ENCODE measurements at places on chromosomes 7 and 10.

DNA sequence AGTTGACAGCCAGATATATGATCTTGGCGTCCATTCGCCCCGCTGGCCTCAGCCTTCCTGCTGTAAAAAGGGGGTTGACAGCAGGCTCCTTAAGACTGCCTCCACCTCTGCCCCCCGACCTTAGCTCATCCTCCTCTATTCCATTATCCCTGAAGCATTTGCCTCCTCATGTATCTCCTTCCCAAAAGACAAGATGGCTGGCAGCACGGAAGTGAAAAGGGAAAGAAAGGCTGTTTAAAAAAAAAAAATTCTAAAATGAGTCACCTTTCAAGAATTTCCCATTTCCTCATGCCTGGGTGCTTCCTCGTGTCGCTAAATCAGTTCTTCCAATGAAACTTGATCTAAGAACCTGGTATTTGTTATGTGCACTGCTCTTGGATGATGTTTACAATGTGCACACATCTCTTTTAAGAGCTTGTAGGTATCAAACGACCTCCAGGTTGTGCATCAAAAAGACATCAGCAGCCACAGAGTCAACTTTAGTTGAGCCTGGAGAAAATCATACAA lies 1.7 kb downstream of the SCRN1 start:
- DNase-seq = no peak

DNA sequence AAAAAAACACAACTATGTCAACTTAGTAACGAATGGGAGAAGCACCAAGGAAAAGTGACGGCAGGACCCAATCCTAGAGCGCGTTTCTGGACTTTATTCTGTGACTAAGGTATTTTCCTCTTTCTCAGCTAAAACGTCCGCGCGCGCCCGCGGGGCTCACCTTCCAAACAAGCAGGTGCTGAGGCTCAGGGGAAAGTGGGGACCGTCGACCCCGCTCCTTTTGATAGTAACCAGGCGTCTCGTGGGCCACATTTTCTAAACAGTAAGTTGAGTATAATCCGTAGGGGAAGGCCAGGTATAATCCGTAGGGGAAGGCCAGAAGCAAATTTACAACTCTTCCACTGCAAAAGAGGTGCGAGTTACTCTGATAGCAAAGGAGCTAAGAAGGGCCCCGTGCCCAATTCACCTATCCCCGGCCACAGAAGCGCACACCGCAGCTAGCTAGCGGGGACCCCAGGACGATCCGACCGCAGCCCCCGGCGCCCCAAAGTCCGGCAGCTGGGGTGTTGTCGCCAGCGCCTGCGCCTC lies 743 bp downstream of the MKI67 start:
- no peak for DNase-seq

DNA sequence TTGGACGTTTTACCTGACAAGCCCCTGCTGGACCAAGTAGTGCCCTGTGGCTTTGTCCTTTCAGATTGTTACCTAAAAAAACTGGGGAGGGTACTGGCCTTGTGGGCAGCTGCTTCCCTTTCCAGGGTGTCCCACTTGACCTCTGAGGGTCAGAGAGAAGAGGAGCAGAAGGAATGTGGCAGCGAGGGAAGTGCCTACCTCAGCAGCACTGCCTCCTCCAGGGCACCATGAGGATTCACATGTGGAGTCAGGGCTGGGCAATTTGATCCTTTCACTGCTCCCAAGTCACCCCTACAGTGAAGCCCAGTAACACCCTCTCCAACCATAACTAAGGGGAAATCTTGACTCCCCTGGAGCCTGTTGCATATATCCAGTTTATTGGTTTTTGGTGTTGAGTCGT lies 64.6 kb downstream of the ITGB1 start:
- no peak for DNase-seq

DNA sequence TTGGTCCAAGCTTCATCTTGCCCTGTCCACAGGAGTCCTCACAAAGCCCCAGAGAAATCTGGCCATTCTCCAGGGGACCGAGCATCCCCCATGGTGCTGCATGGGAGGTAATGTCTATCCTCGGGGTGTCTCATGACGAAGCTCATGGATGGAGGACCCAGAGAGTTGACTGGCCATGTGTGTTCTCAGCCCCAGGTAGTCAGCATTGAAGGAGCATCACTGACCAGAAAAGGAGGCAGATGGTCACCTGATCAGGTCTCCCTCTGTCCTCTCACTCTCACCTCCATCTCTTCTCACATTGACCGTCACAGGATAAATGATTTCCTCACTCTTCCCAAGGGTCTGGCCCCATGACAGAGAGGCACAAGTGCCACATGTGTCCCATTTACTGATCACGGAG lies 33.4 kb upstream of the GDF10 start:
- no peak for DNase-seq

- DNase-seq = no peak
Observed at GRCh38 chr10:91590142-91590903, 42.5 kb downstream of the PPP1R3C start.

DNA sequence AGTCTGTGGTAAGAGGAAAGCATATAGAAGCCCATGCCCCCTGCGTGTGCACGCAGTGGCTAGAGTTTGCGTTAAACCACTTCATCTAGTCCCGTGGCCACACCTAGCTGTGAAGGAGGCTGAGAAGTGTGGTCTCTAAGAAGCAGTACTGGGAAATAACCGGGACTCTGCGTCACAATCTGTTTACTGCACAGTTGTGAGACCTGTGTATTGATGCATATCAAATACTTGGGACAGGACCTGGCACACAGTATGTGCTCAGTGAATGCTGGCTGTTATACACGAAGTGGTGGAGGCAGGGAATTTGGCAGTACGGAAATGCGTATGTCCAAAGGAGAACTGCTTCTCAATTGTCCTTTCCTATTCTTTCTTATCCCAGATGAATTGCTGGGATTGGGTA lies 149.5 kb downstream of the ARHGAP21 start:
- no peak for DNase-seq

- no peak for DNase-seq
Observed at GRCh38 chr7:101216001-101216859, 1.2 kb downstream of the PLOD3 start.

GRCh38 chr10:63466144-63466935 lies 563 bp upstream of the JMJD1C start:
- DNase-seq = peak; percentile 41

DNA sequence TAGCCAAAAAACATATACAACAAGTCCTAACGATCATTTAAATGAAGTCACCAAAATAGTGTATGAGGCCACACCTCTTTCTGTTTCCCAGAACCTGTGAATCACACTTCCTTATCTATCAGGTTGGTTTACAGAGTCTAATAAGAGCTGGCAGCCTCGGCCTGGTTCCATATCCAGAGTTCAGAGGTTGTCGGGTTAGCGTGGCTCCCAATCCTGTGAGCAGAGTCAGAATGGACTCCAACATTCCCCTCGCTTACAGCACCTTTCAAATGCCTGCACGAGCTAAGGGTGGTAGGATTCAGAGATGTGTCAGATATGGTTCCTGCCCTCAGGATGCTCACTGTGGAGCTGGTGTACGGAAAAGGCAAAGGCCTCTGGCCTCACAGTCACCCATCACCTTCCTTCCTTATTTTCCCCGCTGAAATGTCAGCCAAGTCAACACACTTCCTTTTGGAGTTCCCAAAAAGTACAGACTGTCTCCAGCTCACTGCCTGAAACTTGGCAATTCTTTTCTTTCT lies 6.0 kb downstream of the IL15RA start:
- DNase-seq = no peak

DNA sequence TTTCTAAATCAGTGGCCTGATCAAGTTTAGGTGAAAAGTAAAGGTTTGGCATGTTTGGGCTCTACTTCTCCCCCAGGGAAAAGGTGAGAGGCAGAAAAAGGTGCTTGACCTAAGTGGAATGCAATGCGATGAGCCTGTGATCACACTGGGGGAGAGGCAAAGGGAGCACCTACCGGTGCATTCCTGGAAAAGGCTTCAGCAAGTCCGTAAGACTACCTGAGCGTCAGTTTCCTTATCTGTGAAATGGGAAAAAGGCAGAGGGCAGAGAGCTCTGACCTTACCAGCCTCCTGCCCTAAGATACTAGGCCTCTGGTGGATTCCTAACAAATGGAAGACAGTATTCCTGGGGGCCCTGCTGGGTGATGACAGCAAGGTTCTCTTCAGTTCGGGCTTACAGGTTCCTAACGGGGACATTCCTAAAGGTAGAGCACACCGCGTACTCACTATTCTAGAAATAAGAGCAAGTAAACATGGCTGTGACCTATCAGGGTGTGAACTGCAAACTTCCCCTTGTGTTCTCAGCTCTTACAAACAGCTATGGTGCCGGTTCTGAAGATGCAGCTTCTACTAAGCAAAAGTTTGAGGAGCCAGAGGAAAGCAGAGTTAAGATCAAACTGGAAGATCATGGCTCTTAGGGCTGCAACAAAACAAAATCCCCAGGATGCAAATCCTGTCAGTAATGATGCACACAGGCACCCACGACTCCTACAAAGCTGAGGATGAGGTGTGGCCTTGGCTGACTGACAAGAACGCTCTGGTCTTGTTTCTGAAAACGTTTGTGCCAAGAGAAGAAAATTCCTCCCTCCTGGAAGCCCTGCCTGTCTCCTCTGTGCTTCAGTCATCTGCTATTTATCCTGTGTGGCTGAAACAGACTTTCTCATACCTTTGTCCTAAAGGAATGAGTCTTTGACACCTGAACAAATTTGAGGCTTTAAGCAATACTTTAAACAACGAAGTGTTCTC lies 13.3 kb upstream of the ACSL5 start:
- no peak for DNase-seq

- no peak for DNase-seq
Observed at GRCh38 chr10:95478935-95479334, 82.2 kb downstream of the SORBS1 start.

GRCh38 chr7:44184206-44184872 lies 4.9 kb downstream of the GCK start:
- no peak for DNase-seq

DNA sequence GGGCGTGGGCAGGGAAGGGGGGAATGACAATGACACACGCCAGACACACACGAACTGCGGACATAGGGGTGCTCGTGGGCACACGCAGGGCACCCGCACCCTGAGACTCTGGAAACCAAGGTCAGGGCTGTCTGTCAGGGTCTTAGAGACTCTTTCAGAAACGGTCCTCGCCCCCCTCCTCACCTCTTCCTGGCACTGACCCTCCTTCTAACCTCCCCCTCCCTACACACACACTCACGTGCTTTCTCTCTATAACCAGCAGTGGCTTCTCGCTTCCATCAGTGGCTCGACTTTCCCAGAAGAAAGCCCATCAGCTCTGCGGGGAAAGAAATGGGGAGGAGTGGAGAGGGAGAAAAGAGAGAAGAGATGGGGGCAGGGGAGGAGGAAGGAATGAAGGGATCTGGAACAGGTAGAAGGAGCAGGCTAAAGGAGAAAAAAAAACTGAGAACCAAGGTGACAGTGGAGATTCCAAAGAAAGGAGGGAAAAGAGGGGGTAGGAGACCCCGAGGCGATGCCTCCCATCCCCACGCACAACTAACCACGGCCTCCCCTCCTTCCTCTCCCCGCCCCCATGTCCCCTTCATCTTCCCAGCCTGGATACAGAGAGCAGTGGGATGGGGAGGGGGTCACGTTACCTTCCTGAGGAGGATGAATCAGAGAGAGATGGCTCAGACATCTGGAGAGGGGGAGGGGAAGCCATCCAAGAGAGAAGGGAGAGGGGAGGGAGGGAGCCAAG lies 1.7 kb upstream of the VGF start:
- DNase-seq = no peak

GRCh38 chr10:19310066-19310465 lies 261.5 kb downstream of the MALRD1 start:
- no peak for DNase-seq

DNA sequence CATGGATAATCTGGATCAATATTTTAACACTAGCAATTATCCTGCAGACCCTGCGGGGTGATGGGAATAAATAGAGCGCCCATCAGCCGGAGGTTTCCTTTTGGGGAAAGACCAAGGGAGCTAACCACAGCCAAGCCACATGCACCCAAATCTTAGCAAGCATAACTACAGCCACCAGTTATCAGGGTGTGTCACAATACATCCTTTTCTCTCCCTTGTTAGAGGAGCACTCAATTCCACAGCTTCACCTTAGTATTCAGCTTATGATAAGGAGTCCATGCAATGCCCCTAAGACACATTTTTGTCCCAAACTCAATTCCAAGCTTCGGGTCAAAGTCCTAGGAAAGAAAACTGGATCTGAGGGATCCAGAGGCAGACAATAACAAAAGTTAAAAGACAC lies 15.9 kb downstream of the TOMM7 start:
- no peak for DNase-seq

DNA sequence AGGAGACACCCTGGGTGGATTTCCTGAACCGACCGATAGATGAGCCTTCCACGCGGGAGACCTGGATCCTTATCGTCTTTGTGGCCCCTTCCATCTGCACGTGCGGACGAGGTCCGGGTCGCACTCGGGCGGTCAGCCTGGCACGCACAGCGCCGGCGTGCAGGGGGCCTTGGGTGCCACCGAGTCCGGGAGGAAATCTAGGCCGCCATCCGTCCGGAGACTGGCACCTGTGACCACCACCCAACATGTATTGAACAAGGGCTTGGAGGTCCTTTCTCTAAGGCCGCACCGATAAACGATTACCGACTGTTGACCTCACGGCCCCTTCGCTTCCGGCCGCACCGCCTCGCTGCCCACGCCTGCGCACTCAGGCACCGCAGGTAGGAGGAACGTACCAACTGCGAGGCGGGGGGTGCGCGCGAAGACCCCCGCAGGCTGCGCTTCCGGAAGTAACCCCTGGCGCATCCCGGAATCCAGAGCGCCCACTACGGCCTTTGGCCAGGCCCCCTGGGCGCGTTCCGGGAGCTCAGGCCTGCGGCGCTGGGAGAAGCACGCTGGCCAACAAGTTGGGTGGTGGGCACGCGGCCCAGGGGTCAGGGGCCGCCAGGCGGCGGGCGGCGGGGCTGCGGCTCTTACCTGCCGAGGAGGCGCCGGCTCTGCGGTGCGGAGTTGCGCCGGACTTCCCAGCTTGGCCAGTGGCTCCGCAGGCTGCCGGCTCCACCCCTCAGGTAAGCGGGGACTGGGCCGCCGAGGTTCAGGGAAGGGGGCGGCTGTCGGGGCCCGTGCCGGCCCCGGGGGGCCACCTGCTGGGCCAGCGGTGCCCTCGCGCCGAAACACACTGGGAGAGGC lies at the start of the genes ACTR3C and LRRC61:
ACTR3C (minus strand) TSS at position 713 of the 849 bp plus-strand sequence. CDS start 28,249 bp downstream, outside the sequence.
LRRC61 (plus strand) TSS at position 523 of the 849 bp plus-strand sequence. CDS start 13,507 bp downstream, outside the sequence.
- peak; percentile 30 for DNase-seq

- DNase-seq = no peak
Observed at GRCh38 chr10:98257198-98257597, 10.8 kb downstream of the LOXL4 start.

DNA sequence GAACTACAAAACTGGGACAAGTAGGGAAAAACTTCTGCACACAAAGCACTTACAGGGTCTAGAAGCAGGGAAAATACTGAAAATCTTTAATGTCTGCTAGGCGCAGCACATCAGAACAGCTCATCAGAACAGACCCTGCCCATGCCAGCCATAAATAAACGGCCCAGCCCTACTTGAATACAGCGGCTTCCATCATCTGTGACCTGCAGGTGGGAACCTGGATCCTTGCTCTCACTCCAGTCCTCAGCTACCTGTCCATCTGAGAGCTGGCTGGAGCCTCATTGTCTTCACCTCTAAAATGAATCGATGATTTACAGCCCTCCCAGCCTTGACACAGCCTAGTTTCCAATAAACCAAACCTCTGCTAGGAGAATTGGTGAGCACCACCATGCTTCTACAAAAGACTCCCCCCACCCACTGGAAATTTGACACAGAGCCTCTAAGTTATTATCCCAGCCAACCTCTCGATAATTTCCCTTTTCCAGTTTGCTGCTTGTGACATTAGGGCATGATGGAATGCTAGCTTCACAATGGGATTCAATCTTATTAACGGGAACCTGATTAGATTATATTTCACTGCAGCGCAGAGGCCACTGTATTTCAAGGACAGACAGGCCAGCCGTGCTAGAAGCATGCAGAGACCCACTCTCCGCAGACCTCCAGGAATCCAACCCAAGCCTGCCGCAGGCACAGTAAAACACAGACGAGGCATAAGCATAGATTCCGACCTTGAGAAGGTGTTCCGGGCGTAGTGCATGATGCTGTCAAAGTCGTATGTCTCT lies 61.6 kb upstream of the OPALIN start:
- DNase-seq = no peak
